ENCODE measurements at places on chromosomes 4 and X. TPM values are rescaled to one million over a fixed set of nuclear protein-coding genes. Genes with fewer than 3 reads are reported as not detected.

- DNase-seq: peak; percentile 46
These were observed 84.4 kb downstream of the JAKMIP1 start for GRCh38 chr4:6115746-6116586.

HS6ST2 gene
- 19.4 TPM for total RNA-seq

DNA sequence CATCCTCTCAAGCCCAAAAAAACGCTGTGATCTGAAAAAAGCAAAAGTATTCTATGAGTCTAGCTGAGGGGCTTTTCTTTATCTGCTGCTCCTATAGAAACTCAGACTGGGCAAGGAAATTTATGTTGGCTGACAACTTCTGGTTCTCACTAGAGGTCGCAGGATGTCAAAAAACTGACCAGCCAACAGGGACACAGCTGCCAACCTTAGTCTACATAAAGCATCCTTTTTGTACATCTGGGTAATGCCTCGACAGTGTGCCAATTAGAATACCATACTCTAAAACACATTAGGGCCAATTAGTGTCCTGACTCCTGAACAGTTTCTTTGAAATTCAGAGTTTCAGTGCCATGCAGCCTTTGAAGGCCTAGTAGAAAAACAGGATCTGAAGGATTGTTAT, 8.8 kb upstream of the TLL1 start:
- no peak for DNase-seq

DNA sequence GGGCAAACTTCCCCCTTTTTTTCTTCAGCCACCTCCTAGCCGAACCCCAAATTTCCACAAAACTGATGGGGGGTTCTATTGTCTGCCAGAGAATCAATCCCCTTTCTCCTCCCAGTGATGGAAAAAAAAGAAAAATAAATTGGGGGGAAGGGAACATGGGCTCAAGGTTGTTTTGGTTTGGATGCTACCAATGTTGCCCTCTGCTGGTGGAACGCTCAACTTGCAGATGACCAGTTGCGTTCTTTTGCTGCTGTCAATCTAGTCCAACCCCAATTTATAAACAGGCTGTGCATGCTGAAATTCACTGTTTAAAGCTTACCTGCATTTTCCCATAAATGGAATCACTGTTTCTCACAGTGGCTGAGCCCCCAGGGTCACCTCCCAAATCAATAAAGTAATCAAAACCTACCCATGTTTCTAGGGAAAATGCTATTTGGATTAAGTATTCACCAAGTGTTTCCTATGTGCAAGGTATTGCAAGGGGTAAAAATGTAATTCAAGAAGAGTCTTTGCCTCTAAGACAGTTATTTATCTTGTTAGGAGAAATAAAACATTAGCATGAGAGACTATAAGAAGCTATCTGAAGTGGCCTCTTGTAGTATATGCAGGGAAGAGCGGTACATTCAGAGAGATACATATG, 116.7 kb upstream of the TMEM164 start:
- peak; percentile 71 for DNase-seq

SLC25A4 gene
- total RNA-seq: 22.0 TPM

PPARGC1A gene
- 10.2 TPM for total RNA-seq

- DNase-seq: no peak
These were observed 85.1 kb downstream of the FAM53A start for GRCh38 chr4:1599026-1599481.

SLC25A43 gene
- total RNA-seq: 4.4 TPM

- no peak for DNase-seq
These were observed 10.4 kb downstream of the MAD2L1 start for GRCh38 chr4:120056246-120056645.

TMSB15B gene
- 21.0 TPM for total RNA-seq

PAGE4 gene
- total RNA-seq: not detected

GRCh38 chrX:137743414-137743813, 177.5 kb downstream of the ZIC3 start:
- peak; percentile 51 for DNase-seq

Data from endodermal cell (in vitro differentiated cells).